Naive thymus-derived CD4-positive, alpha-beta T cell (primary cell): ENCODE measurements at places on chromosomes 3 and 15.

- DNase-seq: no peak
Observed at GRCh38 chr3:113677737-113678136, 18.7 kb downstream of the USF3 start.

DNA sequence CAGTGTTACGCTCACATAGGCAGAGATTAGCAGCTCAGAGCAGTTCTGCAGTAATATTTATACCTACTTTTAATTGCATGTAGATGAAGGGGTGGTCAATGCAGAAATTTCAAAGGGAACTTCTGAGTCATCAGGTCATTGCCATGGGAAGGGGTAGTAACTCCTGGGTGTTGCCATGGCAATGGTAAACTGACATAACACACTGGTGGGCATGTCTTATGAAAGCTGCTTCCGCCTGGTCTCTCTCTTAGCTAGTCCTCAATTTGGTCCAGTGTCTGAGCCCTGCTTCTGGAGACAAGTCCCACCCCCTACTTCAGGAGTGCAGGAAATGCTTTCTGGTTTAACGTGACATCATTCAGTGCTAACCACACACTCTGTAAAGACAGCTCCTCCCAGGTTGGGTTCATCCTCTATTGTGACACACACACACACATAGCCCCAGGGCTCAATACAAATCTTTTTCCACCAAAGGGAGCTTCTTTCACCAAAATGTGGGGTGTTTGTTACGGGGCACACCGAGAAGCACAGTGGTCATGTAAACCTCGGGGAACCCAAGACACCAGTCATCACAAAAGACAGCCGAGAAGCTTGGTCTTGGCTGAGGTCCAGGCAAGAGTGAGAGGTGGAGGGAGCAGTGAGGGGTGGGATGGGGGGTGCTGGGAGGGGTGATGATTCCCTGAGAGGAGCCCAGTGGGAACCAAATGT lies 74.5 kb downstream of the TLE3 start:
- peak; percentile 49 for DNase-seq

- DNase-seq: no peak
Observed at GRCh38 chr15:78179286-78179840, 30.2 kb downstream of the IDH3A start.

GRCh38 chr3:191557322-191557721 lies 96.4 kb downstream of the PYDC2 start:
- DNase-seq: no peak

DNA sequence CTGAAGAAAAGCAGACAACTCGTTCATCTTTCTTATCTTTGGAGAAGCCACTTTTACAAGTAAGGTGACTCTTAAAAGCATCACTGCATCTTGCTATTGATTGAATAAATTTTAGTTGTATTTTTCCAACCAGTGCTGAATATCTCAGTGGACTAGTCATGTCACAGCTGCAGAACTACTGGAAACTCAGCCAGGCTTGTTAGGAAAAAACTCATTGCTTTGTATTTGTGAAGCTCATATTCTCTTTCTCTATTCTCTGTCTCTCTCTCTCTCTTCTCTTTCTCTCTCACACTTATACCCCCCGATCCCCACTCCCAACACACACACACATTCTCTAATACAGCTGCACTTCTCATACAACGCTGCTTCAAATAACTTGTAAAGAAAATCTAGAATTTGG lies 104.3 kb downstream of the WDR76 start:
- DNase-seq: no peak
